ENCODE measurements at places on chromosomes 2 and 18.

DNA sequence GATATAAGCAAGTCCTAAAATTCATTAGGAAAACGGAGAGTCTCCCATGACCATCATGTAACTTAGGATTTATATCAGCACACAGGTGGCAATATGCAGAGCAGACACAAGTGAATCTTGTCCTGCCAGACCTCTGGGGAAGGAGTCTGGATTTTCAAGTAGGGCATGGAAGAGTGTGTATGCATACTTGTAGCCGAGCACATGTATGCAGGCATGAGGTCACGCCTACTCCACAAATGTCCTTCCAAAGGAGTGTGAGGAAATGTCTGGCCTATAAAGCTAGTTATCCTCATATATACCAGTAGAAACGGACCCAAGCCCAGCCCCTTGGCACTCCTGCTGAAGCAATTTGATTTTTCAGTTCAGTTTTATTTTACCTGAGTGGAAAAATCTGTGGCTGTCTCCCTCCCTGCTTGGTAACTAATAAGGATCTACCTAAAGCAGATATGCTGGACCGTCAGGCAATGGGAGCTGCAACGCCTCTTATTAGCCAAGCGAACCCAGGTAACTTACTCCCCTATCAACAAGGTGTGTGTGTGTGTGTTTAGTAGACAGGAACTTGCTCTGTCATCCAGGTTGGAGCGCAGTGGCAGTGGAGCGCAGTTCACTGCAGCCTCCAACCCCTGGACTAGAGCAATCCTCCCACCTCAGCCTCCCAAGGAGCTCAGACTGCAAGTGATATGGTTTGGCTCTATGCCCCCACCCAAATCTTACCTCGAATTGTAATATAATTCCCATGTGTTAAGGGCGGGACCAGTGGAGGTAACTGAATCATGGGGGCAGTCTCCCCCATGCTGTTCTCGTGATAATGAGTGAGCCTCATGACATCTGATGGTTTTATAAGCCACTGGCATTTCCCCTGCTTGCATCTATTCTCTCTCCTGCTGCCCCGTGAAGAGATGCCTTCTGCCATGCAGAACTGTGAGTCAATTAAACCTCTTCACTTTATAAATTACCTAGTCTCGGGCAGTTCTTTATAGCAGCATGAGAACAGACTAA lies 2.8 kb downstream of the STAT1 start:
- DNase-seq: no peak

GRCh38 chr18:72704202-72704601 lies 160.1 kb upstream of the CBLN2 start:
- no peak for DNase-seq

GRCh38 chr2:157468931-157469708 lies 25.2 kb upstream of the CYTIP start:
- DNase-seq: no peak

DNA sequence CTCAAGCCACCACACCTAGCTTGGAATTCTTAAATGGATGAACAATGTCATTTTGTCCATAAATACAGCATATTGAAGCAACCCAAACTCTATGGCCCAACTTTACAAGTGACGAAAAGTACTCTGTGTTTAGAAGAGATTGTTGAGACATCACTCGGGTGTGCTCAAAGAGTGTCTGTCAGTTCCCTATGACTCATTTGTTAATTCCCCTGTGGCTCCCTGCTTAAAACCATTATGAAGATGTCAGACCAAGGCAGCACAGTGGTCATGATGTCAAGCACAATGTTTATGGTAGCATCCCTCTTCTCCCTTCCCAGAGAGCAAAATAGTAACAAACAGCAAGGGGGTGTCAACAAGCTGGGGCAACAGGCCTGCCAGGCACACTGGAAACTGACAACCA lies 3.0 kb downstream of the LYG1 start:
- DNase-seq: no peak

DNA sequence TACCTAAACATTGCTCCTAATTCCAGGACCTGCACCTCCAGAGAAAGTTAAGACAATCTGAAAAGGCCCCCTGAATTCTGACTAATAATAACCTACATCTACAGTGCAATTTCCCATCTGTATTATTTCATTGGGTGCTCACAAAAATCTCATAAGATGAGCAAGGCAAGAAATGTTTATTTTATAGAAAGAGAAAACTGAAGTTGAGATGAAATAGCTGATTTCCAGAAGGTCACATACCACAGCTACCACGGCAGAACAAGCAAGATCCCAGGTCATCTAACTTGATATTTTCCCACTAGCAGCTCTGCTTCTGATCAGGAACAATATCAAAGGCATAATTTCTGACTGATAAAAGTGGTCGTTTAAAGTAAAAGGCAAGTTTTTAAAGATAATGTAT lies 105.8 kb upstream of the COL5A2 start:
- DNase-seq: no peak

DNA sequence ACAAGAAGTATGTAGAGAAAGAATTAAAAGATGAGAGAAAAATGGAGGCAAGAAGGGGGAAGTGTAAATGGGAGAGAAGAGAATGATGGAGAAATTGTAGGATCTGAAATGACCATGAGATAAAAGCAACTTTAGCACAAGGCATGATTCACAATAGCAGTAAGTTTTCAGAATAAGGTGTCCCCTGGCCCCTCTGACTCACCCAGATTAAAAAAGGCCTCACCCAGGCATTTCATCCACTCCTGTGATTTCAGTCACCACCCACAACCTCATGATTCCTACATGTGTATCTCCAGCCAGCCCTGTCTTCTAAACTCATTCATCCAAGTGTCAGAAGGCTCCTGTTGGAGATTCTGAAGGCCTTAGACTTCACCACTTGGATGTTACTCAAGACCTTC lies 56.6 kb downstream of the SP100 start:
- DNase-seq: no peak

DNA sequence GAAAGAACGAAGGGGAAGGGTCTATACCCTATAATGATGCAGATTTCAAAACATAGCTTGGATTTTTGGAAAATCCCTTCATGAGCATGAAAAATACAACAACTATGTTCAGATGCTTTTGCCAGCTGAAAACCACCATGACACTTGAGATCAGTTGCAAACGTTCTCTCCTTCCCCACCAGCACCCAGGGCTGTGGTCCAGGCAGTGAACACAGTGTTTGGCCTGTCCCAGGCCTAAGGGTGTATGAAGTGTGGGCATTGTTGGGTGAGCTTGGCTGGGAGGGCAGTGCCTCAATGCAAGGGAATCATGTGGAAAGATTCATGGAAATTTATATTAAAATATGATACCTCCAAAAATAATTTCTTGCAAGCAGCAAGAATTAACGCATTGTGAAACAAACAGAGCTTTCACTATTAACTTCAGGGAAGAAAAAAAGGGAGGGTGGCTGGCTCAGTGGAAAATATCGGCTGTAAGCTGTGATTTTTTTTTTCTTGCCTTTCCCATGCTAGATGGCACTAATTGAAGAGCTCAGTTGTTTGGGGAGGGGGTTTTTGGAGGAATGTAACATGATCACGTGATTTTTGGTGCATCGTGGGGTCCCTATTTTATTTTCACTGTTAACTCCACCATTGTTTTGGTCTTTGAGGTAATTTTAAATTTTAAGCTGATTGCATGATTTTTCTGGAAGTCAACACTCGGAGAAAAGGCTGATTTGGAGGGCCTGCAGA lies 52.0 kb downstream of the CDC42EP3 start:
- DNase-seq: no peak

DNA sequence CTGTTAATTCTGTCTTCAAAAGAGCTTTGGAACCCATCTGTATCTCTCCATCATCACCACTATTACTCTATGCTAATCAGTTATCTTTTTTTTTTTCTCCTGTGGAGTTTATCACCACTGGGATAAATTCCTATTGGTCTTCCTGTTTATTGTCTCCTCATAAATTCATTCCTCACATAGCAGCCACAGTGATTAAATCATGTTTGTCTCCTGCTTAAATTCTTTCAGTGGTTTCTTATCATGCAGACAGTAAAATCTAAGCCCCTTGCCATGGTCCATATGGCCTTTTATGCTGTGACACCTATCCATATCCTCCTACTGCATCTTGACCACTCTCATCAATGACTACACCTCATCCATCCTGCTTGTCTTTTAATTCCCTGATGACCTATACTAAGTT lies 239.8 kb upstream of the ZEB2 start:
- DNase-seq: no peak

DNA sequence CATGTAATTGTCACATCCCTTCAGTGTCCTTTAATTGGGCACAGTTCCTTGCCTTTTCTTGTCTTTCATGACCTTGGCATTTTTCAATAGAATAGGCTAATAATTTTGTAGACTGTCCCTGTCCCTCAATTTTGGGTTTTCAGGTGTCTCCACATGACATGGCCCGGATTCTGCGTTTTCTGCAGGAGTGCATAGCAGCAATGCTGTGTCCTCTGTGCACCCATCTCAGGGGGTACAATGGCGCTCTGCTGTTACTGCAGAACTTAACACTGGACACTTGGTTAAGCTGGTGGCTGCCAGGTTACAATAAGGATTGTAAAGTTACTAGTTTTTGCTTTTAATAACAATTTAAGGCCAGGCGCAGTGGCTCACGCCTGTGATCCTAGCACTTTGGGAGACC lies 51.3 kb downstream of the INPP5D start:
- DNase-seq: no peak

DNA sequence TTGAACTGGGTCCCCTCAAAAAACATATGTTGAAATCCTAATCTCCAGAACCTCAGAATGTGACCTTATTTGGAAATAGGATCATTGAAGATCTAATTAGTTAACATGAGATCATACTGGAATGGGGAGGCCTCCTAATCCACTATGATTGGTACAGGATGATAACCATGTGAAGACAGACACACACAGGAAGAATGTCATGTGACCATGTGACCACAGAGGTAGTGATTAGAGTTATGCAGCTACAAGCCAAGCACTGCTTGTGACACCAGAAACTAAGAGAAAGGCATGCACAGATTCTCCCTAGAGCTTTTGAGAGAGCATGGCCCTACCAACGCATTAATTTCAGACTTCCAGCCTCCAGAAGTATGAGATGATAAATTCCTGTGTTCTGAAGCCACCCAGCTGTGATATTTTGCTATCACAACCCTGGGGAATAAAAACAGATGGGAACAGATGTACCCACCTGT lies 47.0 kb upstream of the TGIF1 start:
- DNase-seq: no peak

- no peak for DNase-seq
Observed at GRCh38 chr18:45891806-45892205, 66.3 kb downstream of the SIGLEC15 start.

GRCh38 chr18:2325308-2325849 lies 245.9 kb downstream of the METTL4 start:
- no peak for DNase-seq

GRCh38 chr18:25561918-25562317 lies 210.0 kb upstream of the ZNF521 start:
- no peak for DNase-seq

Data from activated naive CD8-positive, alpha-beta T cell treated with anti-CD3 and anti-CD28 coated beads, Interleukin-2, amount 50 U/mL, for 16 hours (primary cell).